Choroid plexus epithelial cell (primary cell): ENCODE measurements at places on chromosomes 12 and 14.

DNA sequence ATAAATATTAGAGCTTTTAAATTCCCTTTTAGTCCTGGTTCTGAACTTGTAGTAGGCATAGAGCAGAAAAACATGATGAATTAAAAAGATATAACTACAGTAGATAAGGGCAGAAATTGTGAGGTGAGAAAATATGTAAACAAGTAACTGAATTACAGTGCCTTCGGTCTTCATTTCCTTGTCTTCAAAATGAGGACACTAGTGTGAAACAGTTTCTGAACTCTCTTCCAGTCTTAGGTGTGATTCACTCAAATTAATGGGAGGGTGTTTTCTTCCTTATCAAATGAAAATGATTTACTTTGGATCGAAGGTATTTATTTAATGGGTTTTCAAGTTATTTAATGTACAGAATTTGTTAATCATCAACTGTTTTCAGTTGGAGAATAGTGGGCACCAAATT is 1.5 kb downstream of the FGD4 start:
- DNase-seq = no peak

- no peak for DNase-seq
Observed at GRCh38 chr14:56562883-56563282, 16.7 kb upstream of the TMEM260 start.

DNA sequence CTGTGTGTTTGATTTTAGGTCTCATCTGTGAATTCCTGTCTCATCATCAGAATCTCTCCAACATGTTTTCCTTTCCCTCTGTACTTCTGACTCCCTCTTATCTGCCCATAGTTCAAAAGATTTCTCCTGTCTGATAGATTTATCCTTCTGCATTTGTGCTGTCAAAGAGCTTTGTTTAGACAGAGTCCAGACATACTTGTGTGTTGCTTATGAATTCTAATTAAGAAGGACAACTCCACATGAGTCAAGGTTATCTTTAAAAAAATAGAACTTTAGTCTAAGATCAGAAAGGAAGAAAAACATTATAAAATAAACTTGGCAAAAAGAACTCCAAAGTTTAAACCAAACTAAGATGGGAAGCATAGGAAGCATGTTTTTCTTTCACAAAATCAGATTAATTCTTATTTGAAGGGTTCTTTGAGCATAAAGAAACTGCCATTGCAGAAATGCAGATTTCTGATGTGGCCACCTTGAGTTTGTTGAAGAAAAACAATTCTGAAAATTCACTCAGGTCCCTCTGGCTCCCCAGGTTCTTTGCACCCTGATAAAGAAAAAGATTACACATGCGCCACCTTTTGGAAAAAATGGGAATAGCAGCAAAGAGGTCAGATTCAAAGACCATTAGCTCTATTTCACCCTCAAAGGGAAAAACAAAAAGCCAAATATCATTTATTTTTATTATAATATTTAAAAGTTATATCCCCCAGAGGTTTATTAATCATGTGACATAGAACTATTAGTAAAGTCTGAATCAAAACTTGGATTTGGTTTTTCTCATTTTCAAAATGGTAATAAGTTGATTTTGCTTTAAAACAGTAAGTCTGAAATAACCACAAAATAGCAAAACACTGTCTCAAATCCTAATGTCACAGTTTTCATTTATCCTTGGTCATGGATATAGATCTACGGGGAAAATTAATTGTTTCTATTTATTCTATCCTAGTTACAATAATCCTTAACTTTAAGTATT is 143.7 kb upstream of the DCN start:
- DNase-seq = peak; percentile 85

DNA sequence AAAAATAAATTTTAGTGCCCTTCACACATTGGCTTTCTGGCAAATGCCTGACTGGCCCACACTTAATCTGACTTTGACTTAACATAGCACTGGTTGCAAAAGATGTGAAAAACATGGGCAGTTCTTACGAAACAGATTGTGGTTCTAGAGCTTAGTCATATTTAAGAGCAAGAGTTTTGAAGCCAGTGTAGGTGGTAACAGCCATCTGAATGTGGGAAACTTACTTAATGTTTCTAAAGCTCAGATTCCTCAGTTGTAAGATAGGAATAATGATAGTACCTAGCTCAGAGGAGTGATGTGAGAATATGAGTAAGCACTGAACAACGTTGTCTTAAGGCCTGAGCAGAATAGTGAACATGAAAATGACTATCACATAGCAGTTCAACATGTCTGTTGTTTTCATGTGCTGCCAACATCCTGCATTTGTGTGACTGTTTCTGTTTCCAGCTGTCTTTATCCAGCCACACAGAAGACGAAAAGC is 262.7 kb downstream of the SYT1 start:
- peak; percentile 97 for DNase-seq

- DNase-seq = no peak
Observed at GRCh38 chr14:56176530-56176929, 58.3 kb downstream of the PELI2 start.

DNA sequence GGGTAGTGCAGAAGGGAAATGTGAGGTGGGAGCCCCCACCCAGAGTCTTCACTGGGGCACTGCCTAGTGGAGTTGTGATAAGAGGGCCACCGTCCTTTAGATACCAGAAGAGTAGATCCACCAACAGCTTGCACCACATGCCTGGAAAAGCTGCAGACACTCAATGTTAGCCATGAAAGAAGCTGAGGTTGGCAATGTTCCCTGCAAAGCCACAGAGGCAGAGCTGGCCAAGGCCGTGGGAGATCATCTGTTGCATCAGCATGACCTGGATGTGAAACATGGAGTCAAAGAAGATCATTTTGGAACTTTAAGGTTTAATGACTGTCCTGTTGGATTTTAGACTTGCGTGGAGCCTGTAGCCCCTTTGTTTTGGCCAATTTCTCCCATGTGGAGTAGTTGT is 468.4 kb upstream of the FOXG1 start:
- peak; percentile 67 for DNase-seq

DNA sequence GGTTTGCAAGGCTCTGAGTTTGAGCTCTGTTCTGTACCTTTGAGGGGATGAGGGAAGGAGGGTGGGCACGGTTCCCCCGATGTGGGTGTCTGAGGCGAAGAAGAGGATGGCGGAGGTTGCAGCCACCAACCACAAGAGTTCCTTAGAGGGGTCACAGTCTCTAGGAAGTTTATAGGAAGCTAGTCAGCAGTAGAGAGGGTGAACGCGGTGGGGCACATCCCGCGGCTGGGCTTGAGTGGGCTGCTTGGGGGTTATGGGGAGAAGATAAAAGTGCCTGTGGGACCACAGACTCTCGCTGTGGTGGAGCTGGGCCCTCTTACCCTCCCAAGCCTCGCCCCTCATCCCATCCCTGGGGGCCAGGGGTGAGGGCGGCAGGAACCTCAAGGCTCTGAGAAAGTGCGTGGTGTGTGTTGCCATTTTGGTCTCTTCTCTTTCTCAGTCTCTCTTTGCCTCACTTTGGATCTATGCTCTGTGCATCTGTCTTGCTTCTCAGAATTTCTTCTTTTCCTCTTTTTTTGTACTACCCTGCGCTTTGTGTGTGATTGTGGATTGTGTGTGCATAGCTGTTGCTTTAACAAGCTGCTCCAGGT is 2.7 kb downstream of the CD4 start:
- DNase-seq = no peak

GRCh38 chr14:87102811-87103378 is 890.1 kb downstream of the GALC start:
- DNase-seq = no peak

- DNase-seq = no peak
Observed at GRCh38 chr12:61871485-61871810, 388.8 kb upstream of the USP15 start.

DNA sequence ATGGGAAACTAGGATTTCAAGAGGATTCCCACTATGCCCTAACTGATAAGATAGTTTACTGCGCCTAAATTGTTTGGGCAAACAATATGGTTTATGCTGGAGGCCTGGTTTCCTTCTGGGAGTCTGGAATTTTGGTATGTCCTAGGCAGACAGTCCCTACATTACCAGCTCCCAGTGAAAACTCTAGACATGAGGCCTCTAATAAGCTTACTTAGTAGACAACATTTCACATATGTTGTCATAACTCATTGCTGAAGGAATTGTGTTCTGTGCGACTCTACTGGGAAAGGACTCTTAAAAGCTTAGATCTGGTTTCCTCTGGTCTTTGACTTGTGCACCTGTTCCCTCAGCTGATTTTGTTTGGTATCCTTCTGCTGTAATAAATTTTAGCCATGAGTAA is 18.0 kb upstream of the PRPF39 start:
- DNase-seq = no peak

DNA sequence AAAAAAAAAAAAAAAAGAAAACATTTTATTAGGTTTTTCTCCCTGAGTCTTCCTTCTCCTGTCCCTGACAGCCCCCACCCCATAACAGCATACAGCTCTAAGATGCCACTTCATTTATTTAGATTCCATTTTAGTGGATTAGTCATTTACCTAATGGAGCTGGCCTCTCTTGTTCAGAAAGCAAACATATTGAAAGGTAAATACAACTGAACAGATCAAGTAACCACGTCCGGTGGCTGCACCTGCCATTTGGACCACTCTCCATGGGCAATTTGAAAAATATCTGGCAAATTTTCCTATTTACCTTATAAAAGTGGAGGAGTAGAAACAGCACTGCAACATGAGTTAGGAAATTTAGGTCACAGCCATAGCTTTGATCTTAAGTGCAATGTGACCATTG is 254.6 kb downstream of the C12orf42 start:
- DNase-seq = no peak

GRCh38 chr12:131122631-131123030 is 168.9 kb downstream of the ADGRD1 start:
- DNase-seq = no peak

DNA sequence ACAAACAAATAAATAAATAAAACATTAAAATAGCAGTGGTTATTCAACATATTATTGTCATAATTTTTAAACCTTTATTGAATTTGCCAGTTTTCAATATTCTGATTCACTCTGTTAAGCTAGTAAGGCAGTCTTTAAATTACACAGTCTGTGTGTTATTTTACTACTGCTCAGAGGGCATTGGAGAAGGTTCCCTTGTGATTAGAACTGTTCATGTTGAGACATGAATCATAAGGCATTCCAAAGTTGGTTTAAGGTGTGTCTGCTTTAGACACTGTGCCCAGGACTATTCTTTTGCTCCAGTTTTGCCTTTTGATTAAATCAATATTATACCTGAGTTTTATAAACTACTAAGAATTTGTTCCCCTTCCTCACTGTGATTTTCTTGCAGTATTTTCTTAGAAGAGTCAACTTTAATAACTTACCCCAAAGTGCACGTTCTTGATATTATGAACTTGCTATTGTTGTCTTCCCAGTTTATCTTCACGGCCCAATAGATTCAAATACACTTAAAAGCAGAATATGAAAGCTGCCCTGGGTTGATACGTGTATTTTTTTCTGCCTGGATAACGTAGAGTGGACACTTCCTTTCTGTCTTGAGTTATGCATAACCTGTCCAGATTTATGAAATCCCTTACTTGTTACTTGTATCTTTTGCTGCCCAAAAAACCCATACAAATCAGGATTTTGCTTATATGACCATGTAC is 105.3 kb upstream of the BCAT1 start:
- peak; percentile 47 for DNase-seq

DNA sequence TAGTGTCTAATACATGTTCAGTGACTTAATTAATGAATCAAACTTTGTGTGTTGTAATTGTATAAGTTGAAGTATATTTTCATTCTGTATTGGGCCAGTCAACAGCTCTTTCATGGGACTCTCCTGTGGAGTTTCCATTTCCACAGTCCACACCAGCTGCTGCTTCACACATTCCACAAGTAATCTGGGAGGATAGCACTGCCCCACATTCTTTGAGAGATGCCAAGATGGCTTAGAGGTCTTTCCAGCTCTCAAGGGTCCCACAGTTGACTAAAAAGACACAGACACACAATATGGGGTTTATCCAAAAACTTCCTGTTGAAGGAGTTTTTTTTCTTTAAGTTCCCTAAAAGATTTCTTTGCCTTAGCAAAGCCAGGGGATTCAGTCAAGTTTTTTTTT is 408.3 kb downstream of the AACS start:
- DNase-seq = no peak

GRCh38 chr12:87439990-87440827 is 589.0 kb downstream of the C12orf50 start:
- DNase-seq = peak; percentile 94

GRCh38 chr14:95936041-95936440 is 59.4 kb downstream of the TUNAR start:
- no peak for DNase-seq
